DMS153 (cell line): ENCODE measurements at places on chromosomes 5 and 9.

GRCh38 chr5:102511666-102512065 is 12.9 kb upstream of the SLCO6A1 start:
- no peak for DNase-seq

DNA sequence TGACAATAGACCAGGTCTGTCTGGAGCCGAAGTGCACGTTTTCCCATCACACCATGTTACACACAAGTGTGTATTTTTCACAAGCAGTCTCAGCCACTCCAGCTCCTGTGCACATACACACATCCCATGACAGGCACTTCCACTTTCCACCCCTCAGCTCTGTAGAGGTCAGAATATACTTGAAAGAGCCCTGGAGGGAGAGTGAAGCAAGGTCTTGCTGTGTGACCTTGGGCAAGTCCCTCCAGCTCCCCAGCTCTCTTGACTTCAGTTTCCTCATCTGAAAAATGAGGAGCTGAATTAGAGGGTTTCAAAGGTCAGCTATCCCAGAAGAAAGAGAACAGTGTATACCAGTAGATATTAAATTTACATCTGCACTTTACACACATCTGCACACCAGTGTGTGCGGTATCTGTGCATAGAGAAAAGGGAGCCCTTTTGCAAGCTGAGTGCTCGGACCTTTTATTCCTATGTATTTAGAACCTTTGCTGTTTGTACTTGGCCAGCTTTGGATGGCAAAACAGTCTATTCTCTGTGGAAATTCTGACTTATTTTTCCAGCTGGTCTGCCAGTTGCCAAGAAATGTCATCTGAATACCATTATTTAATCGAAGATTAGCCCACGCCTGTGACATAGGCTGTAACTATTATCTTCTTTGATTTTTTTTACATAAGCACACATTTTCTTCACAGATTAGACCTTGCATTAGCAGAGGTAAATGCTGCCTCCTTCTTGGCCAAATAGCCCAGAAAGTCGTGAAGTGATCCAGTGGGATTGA is 528.0 kb downstream of the BNC2 start:
- DNase-seq = no peak

DNA sequence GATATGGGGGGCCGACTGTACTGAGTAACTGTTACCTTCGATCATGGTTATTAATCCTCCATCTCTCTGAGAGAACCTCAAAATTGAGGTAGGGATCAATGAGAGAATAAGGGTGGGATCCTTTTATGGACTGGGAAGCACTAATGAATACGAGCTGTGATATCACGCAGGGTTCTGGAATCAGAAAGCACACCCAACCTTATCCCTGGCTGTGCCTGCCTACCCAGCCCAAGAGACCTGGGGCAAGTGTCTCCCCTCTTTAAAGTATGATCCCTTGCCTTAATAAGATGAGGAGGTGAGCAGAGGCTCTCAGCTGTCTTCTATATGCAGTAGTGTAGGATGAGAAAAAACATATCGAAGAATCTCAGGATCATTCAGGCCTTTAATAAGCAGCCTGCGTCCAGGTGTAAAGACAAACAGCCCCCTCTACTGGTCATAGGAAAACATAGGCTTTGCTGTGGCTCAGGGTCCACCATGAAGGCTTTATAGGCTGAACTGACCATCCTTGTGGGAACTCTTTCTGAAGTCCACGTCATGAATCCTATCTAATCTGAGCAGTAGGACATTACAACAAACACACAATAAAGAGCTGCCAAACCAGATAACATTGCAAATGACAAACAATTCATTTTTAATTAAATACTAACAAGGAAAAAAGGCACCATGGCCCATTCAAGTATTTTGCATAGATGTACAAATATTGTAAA is 16.8 kb downstream of the NIPAL4 start:
- DNase-seq = peak; percentile 31

GRCh38 chr5:18744441-18744840 is 1110.2 kb downstream of the TAF11L14 start:
- DNase-seq = no peak

GRCh38 chr9:119667163-119667562 is 297.9 kb upstream of the BRINP1 start:
- no peak for DNase-seq

GRCh38 chr5:91110686-91111085 is 272.4 kb downstream of the ARRDC3 start:
- DNase-seq = no peak

GRCh38 chr9:70484232-70485130 is 70.0 kb upstream of the KLF9 start:
- peak; percentile 37 for DNase-seq

DNA sequence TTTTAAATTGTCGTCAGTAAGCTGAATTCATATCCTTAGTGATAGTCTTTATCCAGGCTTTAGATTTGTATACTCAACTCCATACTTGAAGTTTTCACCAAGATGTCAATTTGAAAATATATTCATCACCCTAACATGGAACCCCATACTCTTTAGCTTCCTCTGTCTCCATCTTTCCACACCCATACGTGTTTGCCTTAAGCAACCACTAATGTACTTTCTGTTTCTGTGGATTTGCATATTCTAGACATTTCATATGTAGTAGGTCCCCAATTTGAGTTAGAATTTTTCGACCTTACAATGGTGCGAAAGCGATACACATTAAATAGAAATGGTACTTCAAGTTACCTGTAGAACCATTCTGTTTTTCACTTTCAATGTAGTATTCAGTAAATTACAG is 65.2 kb downstream of the NSD1 start:
- no peak for DNase-seq

DNA sequence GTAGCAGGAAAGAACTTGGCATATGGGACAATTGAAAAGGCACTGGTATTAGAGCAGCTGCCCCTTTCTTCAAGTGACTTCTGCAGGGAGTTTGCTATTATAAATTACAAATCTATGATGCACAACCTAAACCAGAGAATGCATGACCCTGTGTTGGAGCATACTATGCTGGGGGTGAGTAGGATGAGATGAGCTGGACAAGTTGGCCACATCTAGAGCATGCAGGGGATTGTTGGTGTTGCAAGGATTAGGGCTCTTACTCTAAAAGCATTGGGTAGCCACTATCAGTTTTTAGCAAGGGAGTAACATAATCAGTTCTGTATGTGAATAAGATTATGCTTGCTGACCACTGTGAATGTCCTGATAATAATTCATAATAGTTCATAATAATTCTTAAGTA is 186.7 kb downstream of the KIAA0825 start:
- DNase-seq = no peak

DNA sequence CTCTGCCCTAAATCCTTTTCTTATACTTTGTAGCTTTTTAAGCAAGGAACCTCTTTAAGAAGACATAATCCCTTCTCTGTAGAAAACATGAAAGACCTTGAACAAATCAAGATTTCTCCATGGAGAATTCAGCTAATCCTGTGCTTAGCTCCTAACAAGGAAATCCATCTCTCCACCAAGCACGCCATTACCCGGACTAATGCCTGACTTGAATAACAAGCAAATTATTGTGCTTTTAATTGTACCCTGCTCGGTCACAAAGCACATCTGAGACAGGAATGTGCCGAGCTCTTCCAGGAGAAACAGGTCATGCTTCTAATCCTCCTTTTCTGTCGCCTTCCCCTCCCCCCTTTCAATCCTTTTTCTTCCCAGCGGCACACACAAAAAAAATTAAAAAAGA is 141.3 kb downstream of the PSAT1 start:
- DNase-seq = no peak

- peak; percentile 47 for DNase-seq
Observed at GRCh38 chr9:69674716-69675438, 2.7 kb upstream of the APBA1 start.

DNA sequence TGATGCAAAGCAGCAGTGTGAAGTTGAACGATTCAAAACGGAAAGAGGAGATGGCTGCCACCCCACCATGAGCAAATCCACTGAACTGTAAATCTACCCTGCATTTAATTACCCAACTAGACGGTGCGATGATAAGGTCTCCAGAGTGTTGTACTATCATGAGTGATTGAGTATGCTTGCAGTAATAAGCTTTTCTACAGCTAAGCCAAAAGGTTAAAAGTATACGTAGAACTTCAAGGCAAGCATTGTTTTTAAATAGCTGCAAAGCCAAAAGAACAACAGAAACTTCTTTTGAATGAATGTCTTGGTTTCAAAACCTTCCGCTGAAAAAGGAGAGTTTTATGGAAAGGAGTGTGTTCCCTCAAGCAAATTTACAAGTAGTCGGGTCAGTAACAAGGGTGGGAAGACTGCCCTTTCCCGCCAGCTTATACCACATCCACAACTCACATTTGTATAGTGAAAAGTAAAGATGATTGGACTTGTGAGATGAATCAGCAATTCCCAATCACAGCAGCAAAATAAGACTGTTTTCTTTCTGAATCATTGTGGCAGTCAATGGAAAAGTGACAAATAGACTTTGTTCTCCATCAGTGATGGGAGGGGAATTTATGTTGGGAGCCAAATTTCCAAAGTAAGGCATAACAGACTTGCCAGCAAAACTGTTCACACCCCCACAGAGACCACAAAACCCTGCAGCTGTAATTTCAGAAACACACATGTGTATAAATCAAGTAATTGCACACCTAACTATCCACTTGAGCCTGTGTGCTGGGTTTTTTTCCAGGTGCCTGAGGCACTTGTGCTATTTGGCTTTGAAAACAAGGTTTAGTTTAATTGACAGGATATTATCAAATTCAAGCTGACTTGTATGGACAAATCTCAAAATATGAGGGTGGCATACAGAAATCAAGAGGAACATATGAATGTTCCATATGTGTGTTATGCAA is 407.7 kb upstream of the GRAMD2B start:
- no peak for DNase-seq

DNA sequence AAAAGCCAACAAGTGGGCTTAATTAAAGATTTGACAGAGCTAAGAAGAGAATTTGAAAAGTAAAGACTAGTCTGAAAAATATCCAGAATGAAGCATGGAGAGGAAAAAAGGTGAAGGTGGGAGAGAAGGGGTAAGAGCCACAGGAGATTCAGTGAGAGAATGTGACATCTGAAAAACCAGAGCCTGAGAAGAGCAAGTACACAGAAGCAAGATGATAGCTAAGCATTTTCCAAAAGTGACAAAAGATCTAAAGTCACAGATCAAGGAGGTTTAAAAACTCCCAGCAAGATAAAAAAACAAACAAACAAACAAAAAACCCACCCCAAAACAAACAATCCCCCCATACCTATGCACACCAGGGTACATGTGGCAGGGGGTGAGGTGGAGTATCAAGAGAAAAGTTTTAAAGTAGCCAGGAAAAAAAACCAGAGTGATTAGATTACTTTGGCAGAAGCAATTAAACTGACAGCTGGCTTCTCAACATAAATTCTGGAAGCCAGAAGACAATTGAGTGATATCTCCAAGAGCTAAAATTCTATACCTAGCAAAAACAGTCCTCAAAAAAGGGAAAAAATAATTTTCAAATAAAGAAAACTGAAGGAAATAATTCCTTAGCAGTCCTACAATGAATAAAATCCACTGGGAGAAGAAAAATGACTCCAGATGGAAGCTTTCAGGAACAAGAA is 111.4 kb downstream of the RAPGEF6 start:
- DNase-seq = no peak

DNA sequence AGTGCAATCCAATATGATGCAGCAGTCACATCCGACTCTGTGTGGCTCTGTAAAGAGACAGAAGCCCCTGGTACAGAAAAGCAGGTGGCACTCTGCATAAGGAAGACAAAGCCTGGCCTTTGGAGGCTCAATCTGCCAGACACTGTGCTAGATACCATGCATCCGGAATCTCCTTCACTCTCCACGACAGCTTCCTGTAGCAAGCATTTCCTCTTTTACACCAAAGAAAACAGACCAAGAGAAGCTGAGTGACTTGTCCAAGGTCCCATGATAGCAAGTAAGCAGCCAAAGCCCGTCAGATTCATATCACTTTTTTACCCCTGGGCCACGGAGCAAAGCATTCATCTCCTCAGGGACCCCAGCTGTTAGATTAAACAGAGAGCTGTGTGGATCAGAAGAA is 64.2 kb upstream of the SMIM23 start:
- DNase-seq = no peak

GRCh38 chr5:142969186-142969585 is 199.0 kb downstream of the ARHGAP26 start:
- DNase-seq = no peak

DNA sequence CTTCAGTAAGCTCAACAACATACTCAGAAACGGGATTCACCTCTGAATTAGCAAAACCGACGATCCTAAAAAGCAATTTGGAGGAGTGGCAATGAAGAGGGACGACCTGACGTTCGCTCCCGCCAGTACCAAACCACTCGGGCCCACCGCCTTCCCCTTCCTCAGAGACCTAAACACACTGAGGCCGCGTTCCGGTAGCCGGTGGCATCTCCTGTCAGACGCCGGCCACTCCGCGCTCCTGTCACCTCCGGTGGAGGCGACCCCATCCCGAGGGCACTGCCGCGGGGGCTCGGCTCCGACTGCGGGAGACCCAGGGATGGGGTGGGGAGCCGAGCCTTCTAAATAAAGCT is 617 bp downstream of the PPP6C start:
- DNase-seq = no peak

DNA sequence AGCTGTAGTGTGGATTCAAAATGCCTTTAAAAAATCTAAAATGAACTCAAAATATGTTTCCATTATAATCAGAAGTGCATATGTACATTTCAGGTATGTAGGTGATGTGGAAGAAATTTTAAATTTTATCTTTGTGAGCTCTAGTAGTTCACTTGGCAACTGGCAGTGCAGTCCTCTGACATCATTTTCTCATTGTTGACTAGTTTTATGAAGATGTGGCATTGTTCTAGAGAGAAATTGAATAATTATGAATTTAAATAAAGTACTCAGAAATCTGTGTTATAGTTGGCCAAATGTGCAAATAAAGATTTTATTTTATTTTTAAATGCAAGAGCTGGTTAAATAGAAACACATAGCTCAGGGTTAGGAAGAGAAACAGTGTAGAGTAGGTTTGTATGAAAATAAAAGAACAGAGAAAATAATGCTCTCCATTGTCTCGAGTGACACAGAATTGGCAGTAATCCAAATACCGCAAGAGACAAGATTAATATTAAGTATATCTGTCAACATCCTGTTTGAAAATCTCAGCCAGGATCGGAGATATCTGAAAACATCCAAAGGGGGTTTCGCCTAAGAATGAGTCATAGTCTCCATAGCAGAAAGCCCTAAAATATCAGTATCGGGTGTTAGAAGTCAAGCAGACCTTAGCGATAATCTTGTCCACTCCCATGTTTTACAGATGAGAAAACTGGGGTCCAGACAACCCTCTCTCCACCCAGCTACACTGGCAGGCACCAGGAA is 189.4 kb downstream of the CCDC192 start:
- DNase-seq = peak; percentile 30

GRCh38 chr5:132456987-132457361 is 33.6 kb downstream of the IRF1 start:
- no peak for DNase-seq
